ENCODE measurements at places on chromosomes 5 and 9. TPM values are rescaled to one million over a fixed set of nuclear protein-coding genes. Genes with fewer than 3 reads are reported as not detected.

Gene DNAH5
- total RNA-seq: not detected

Gene SPTAN1
- 192 TPM for total RNA-seq

Gene LHX3
- total RNA-seq: not detected

Gene ADAMTS6
- 0.96 TPM for total RNA-seq

- peaks cover 3% of the 10 kb centered on the region for H3K36me3 ChIP-seq
- no peaks in the 10 kb centered on the region for H3K27me3 ChIP-seq
- peaks cover 43% of the 10 kb centered on the region for H3K4me1 ChIP-seq
- H3K27ac ChIP-seq: no peak overlapping the region
- DNase-seq: no peak
- H3K4me3 ChIP-seq: no peak overlapping the region
These were observed 3.0 kb downstream of the NUDT2 start for GRCh38 chr9:34332076-34332964.

DNA sequence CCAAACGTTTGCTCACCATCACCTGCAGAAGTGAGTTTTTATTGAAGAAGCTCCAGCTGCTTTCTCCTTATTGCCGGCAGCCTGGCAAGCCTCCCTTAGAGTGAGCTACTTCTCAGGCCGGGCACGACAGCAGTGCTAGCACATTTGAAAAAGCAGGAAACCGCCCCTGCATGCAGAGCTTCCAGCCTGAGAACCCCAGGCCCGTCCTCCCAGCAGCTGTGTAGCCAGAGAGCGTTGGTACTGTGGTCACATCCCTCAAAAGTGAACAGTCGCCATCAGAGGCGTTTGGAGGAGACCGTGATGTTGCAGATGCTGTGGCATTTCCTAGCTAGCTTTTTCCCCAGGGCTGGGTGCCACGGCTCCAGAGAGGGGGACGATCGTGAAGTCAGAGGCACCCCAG lies 23.5 kb downstream of the SLC25A25 start:
- peak overlapping the region; percentile 97 for H3K27ac ChIP-seq
- H3K4me3 ChIP-seq: no peak overlapping the region
- peaks cover 15% of the 10 kb centered on the region for H3K36me3 ChIP-seq
- DNase-seq: no peak
- H3K4me1 ChIP-seq: peaks cover 74% of the 10 kb centered on the region

DNA sequence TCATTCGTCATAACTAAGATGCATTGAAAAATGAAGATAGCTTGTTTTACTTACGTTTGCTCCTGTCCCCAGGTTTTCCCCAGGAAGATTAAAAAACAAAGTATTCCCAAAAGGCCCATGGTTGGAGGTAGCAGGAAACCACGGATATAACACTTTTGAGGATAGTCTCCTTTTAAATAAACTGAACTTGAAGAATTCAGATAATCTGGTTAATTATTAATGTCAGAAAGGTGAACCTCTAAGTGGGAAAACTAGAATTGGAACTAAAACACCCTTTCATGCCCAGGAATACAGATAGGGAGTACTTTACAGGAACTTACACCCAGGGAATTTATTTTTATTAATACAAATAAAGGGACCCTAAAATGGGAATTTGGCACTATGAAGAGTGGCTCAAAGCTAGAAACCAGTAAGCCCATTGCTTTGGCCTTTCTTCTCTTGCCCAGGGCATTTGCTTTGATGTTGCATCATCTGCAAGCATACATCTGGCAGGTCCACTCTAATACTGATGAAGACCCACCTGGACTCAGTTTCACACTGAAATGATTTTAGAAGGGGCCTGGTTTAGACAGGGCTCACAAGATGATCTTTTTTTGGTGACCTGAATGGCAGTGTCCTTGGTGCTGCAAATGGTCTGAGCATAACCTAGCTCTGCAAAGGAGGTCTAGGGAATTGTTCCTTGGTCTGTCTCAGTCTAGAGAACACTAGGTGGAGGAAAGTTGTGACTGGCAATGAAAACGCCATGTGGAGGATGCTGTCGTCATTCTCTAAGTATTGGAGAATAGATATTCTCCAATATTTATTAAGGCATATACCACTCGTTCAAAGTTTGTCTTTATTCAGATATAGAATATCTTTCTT lies at the start of gene C5:
Gene C5 (minus strand): TSS at position 148 of the 861 bp plus-strand sequence. CDS start 29 bp downstream, at position 119.
- no peak within 1 kb of the TSS for H3K27ac ChIP-seq
- H3K27me3 ChIP-seq: no peaks in the 10 kb centered on the region
- DNase-seq: no peak
- no peak within 1 kb of the TSS for H3K4me3 ChIP-seq
- H3K4me1 ChIP-seq: no peaks in the 10 kb centered on the region
- H3K36me3 ChIP-seq: no peaks in the 10 kb centered on the region

DNA sequence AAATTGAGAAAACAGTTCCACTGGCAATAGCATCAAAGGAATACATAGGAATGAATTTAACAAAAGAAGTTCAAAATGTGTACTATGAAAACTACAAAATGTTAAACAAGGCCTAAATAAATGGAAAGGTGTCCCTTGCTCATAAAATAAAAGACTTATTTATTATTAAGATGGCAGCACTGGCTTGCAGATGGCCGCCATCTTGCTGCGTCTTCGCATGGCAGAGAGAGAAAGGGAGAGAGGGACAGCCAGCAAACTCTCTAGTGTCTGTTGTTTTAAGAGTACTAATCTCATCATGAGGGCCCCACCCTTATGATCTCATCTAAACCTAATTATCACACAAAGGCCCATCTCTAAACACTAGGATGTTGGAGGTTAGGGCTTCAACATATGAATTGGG lies 47.1 kb downstream of the ABLIM3 start:
- H3K27ac ChIP-seq: no peak overlapping the region
- peaks cover 13% of the 10 kb centered on the region for H3K27me3 ChIP-seq
- no peaks in the 10 kb centered on the region for H3K36me3 ChIP-seq
- no peak for DNase-seq
- H3K4me1 ChIP-seq: no peaks in the 10 kb centered on the region
- H3K4me3 ChIP-seq: no peak overlapping the region

- no peaks in the 10 kb centered on the region for H3K4me1 ChIP-seq
- H3K27ac ChIP-seq: no peak overlapping the region
- H3K36me3 ChIP-seq: no peaks in the 10 kb centered on the region
- no peak for DNase-seq
- H3K27me3 ChIP-seq: no peaks in the 10 kb centered on the region
These were observed 221.2 kb upstream of the ANKRD55 start for GRCh38 chr5:56454219-56454862.

DNA sequence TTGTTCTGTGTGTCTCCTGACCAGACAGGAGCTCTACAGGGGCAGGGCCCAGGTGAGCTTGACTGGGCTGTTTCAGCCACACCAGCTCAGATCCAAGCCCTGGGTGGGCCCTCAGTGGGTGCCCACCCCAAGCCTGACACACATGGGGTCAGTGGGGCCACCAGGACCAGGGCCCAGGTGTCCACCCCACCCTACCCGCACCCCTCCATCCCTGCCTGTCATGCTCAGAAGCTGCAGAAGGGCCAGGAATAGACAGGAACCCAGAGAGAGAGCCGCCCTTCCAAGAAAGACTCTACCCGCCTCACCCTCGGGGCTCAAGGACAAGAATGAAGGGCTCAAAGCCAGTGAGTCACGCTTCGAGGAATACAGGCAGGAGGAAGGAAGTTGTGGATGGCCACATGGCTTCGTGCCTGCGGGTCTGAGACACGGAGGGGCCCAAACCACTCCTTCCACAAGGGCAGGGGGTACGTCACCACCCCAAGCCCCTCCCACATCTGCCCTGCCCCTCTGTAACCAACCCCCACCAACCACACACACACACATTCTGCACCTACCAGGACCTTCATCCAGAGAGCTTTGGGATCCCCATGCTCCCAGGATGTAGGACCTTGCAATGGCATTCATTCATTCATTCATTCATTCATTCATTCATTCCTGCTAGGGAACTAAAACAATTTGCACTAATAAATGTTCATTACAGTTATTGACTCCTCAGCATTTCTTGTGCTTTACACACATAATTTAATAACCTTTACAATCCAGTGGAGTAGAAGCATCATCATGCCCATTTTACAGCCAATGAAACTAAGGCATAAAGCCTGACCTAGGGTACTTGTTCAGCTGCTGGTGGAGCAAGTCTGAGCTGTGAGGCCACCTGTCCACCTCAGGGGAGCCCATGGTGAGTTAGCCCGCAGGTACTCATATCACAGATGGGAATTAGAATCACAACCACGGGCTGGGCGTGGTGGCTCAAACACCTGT lies 55.9 kb upstream of the STXBP1 start:
- H3K4me3 ChIP-seq: no peak overlapping the region
- no peaks in the 10 kb centered on the region for H3K27me3 ChIP-seq
- H3K27ac ChIP-seq: peak overlapping the region; percentile 37
- peak; percentile 62 for DNase-seq
- H3K36me3 ChIP-seq: no peaks in the 10 kb centered on the region

- no peak for DNase-seq
- peaks cover 62% of the 10 kb centered on the region for H3K27me3 ChIP-seq
- no peak overlapping the region for H3K4me3 ChIP-seq
- no peak overlapping the region for H3K27ac ChIP-seq
- H3K4me1 ChIP-seq: no peaks in the 10 kb centered on the region
- H3K36me3 ChIP-seq: no peaks in the 10 kb centered on the region
These were observed 16.0 kb upstream of the HAND1 start for GRCh38 chr5:154494036-154494435.

DNA sequence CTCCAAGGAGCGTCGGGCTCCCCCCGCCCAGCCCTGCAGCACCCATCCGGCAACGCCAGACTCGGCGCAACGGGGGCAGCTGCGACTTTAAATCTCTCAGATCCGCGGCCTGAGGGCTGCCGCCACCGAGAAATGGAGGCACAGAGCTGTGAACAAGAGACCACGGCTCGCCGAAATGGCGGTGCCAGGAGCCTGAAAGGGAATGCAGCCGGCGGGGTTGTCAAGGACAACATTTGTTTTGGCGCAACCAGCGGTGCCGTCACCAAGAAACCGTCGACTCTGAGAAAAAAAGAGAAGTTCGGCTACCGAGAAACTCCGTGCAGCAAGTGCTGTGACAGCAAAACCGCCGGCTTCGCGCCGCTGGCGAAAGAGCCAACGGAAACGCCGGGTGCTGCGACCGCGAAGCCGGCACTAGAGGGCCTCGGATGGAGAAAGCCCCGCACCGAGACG lies 2.1 kb upstream of the ANXA2R start:
- H3K27ac ChIP-seq: peak overlapping the region; percentile 94
- H3K36me3 ChIP-seq: peaks cover 9% of the 10 kb centered on the region
- H3K4me1 ChIP-seq: peaks cover 30% of the 10 kb centered on the region

DNA sequence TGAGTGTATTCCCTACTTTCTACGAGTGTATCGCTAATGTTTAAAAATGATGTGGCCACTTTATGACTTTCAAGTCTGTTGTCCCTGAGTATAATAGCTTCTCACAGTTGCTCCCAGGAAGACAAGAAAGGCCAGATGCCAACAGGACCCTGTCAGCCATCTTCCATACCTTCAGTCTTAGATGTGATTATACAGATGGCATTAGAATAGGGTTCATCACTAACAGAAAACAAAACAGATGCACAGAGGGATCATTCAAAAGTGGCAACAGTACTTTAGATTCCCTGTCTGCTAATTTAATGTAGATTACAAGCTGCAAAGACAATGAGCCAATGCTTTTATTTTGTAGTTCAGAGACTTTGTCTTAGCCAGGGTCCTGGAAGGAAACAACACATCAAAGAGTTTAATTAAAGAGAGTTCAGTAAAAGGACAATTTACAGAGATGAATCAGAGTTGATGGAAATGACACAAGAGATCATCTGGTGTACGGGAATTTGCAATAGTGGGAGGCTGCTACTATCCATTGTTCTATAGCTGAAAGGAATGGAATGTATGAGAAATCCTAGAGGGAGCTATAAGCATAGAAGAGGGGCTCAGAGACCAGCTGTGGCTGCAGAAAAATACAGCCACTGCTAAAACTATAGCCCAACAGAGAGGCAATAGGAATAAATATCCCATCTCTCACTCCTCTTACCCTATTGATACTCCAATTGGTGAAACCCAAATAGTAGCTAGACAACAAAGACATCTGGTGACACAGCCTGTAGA lies 393.7 kb upstream of the SMC2 start:
- H3K27me3 ChIP-seq: peaks cover 2% of the 10 kb centered on the region
- H3K4me3 ChIP-seq: no peak overlapping the region
- no peak overlapping the region for H3K27ac ChIP-seq
- no peaks in the 10 kb centered on the region for H3K4me1 ChIP-seq
- no peak for DNase-seq
